PC-3 (cell line): ENCODE measurements at places on chromosomes 7 and 10. TPM values are rescaled to one million over a fixed set of nuclear protein-coding genes. Genes with fewer than 3 reads are reported as not detected.

The ZYX gene
- total RNA-seq = 103 and 108 TPM in 2 replicates

The CYP2C19 gene
- not detected in 2 replicates for total RNA-seq

DNA sequence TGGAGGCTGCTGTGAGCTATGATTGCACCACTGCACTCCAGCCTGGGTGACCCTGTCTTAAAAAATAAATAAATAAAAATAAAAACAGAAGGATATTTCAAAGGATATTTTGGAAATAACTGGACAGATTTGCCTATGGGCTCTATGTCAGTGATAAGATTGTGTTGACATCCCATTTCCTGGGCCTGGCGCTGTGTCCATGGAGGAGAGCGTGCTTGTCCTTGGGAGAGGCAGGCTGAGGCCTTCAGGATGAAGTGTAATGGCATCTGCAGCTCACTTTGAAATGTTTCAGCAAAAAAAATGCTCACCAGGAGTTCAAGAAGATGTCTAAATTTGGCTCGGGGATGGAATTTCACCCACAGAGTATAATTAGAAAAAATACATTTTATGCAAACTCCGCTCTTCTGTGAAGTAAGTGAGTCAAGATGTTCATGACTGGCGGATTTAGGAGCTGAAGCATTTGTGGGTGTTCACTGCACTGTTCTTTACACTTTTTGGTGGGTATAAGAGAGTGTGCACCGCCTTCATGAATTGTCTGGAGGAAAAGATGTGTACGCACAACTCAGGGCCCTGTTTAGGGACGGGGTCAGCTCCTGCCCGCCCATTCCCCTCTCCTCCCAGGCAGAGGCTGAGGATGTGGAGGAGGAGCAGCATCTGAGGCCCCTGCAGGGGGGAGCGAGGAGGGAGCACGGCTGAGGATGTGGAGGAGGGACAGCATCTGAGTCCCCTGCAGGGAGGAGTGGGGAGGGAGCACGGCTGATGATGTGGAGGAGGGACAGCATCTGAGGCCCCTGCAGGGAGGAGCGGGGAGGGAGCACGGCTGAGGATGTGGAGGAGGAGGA is 18.5 kb upstream of the FOXL3 start:
- H3K36me3 ChIP-seq = no peaks in the 10 kb centered on the region
- H3K4me1 ChIP-seq = no peaks in the 10 kb centered on the region
- H3K27ac ChIP-seq = no peak overlapping the region
- H3K27me3 ChIP-seq = no peaks in the 10 kb centered on the region
- no peak for DNase-seq

- no peak for DNase-seq
- H3K36me3 ChIP-seq = no peaks in the 10 kb centered on the region
- H3K4me3 ChIP-seq = no peak overlapping the region
- no peak overlapping the region for H3K27ac ChIP-seq
Measured at GRCh38 chr10:98745645-98746044, 298.9 kb upstream of the HPS1 start.

DNA sequence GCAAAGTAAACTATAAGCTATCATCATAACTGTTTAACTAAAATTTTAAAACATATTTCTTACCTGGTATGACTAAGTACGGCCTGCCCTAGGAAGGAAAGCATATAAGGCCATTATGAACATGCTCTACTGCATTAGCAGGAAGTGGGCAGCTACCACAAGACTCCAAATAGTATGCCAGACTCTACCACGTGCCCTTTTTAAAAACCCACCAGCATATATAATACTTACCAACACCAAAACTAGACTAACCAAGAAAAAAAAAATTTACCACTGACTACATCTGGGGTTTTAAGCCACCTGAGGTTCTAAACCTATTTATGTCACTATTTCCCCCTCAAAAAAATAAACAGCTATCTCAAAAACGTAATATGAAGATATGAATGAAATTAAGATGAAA is 30.1 kb downstream of the NUDCD3 start:
- no peak overlapping the region for H3K4me3 ChIP-seq
- H3K27me3 ChIP-seq = no peaks in the 10 kb centered on the region
- H3K4me1 ChIP-seq = peaks cover 13% of the 10 kb centered on the region
- H3K36me3 ChIP-seq = peaks cover 12% of the 10 kb centered on the region; the same call in 1 of the 2 replicates
- DNase-seq = no peak
- no peak overlapping the region for H3K27ac ChIP-seq

- H3K36me3 ChIP-seq = no peaks in the 10 kb centered on the region
- peak; percentile 73 for DNase-seq
- no peaks in the 10 kb centered on the region for H3K4me1 ChIP-seq
- H3K27me3 ChIP-seq = no peaks in the 10 kb centered on the region
- H3K4me3 ChIP-seq = peak within 1 kb of the TSS; percentile 70
- peak within 1 kb of the TSS; percentile 33 for H3K27ac ChIP-seq
Measured at GRCh38 chr7:6577369-6578113, at the start of gene ZDHHC4. TSS of gene ZDHHC4 (plus strand) at chr7:6577454. CDS start at chr7:6580562, 3,108 bp downstream.

DNA sequence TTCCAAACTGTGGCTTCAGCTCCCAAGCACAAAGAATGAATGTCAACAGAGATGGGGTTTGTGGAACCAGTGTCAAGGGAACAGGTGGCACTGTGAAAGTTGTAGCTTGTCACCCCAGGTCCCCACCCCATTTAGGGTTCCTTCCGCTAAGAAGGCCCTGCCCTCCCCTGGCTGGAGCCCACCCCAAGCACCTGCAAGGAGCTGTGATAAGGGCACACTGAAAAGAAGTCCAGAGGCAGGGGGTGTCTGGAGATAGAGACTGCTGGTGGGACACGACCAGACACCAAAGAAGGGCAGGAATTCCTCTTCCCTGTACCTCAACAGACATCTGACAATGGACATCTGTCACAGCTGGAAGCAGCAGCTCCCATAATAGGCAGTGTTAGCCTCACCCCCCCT is 4.5 kb downstream of the GRID1 start:
- no peaks in the 10 kb centered on the region for H3K36me3 ChIP-seq
- no peak for DNase-seq
- H3K4me1 ChIP-seq = no peaks in the 10 kb centered on the region
